ENCODE measurements at places on chromosomes 2 and 18.

GRCh38 chr18:51385270-51385669 lies 187.8 kb upstream of the MEX3C start:
- no peak for DNase-seq

DNA sequence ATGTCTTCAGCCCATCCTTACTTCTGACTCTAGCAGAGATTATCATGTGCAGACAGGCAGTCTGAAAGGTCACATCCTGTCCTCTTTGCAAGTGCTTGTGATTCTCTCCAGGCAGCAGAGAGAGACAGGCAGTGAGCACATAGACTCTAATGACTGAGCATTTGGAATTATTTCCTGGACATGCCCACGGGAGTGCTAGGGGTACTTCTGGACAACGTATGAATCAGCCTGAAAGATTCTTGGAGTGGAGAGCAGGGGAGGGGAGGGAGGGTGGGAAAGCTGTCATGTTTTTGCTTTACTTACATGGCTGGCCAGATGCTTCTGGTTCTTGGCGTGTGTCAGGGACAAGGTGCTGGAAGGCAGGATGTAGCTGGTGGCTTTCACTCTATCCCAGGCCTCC lies 150.6 kb downstream of the RIF1 start:
- DNase-seq: peak; percentile 80

DNA sequence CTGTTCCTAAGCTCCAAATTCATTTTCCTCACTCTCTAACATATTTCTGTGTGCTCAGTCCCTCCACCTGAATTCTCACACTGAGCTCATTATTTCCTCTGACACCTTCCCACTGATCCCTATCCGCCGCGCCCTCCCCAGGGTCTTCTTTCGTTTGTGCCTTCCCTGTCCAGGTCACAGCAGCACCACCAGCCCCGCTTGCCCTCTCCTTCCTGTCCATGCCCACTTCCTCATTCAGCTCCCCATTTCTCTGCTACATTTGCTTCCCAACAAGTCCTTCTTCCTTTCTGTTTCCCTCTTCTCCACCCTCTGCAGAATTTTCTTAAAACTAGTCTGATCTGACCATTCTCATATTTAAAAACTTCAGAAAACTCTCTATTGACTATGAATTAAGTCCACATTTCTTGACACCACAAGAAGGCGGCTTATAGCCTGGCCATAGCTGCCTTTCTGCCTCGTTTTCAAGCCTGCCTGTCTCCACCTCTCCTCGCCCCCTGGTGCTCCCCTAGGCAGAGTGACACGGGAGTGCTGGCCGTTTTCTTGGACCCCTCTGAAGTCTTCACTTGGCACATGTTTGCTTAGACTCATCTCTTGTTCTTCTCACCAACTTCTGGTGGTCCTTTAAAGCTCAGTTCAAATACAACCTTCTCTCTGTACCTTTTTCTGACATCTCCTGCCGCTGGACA lies 138.7 kb upstream of the BOD1L2 start:
- no peak for DNase-seq

DNA sequence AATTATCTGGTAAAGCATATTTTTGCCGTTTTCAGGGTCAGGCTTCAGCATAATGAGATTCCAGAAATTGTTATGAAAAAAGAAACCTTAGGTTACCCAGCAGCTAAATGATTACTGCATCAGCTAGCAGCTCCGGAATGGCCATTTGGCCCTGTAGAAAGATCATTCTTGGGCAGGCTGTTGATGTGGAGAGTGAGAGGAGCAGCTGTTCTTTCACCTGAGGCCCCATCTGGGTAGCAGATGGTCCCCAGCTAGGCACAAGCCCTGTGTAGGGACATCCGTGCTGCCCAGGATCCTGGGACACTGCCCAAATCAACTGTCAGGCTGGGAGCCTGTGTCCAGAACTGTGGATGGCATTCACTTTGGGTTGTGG lies 61.8 kb downstream of the NEDD4L start:
- DNase-seq: peak; percentile 6

DNA sequence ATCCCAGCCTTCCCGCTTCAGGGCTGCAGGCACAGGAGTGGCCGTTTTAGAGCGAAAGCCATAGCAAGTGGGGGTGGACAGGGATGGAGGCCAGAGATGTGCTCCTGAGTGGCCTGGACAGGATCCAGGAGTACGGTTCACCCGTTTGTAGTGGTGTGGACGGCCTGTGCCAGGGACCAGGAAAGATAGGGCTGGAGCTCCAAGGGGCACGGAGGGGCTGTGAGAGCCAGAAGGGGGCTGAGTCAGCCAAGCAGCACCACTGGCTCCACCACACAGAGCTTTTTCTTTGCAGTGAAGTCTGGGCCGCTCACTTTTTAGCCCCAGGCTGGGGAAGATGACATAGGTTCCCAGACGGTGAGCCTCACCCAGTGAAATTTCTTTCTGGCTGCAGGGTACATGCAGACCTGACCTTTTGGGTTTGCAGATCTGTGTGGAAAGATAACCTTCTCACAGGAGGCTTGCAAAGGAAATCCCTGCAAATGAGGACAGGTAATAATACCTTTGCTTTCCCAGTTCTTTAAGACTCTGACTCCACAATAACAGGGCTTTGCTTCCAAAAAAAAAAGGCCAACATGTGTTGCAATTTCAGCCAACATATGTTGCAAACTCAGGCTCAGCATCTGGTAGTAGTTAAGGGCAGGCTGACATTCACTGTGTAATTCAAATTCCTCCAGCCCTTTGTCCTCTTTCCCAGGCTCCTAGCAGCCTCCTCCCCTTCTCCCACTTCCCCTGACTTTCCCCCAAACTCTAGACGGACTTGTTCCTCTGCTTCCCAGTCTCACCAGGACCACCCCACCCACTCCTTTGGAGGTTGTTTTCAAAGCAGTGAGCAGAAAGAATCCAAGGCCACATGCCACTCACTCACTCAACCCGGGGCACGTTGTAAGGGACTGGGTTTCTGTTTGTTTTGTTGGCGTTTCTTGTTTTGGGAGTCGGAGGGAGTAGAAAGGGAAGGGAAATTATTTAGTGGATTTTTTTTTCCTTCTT lies 20.3 kb upstream of the LAPTM4A start:
- peak; percentile 88 for DNase-seq

DNA sequence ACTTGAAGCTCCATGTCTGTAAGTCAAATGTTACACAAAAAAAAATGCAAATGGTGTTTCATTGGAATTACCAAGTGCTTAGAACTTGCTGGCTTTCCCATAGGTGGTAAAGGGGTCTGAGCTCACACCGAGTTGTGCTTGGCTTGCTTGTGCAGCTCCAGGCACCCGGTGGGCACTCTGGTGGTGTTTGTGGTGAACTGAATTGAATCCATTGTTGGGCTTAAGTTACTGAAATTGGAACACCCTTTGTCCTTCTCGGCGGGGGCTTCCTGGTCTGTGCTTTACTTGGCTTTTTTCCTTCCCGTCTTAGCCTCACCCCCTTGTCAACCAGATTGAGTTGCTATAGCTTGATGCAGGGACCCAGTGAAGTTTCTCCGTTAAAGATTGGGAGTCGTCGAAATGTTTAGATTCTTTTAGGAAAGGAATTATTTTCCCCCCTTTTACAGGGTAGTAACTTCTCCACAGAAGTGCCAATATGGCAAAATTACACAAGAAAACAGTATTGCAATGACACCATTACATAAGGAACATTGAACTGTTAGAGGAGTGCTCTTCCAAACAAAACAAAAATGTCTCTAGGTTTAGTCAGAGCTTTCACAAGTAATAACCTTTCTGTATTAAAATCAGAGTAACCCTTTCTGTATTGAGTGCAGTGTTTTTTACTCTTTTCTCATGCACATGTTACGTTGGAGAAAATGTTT lies 97.9 kb upstream of the IL1R2 start:
- peak; percentile 24 for DNase-seq

DNA sequence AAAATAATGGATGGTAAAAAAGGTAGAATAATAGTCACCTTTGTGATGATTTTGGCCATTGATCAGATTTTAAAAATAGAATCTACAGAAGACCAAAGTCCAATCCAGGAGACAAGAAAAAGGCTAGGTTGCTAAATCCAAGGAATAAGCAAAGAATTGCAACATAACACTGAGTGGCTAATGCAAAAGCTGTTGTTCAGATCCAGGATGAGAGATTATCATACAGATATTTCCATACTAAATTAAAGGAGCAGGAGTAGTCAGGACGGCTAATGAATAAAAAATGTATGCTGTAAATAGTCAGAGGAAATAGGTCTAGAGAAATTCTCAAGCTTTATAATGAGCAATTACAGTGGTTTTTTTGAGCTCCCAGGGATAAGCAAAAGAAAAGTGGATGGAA lies 745.9 kb upstream of the ACVR2A start:
- no peak for DNase-seq

GRCh38 chr18:76569644-76570419 lies 74.8 kb upstream of the ZNF516 start:
- no peak for DNase-seq

- no peak for DNase-seq
Measured at GRCh38 chr2:235868645-235869044, 299.5 kb downstream of the GBX2 start.

DNA sequence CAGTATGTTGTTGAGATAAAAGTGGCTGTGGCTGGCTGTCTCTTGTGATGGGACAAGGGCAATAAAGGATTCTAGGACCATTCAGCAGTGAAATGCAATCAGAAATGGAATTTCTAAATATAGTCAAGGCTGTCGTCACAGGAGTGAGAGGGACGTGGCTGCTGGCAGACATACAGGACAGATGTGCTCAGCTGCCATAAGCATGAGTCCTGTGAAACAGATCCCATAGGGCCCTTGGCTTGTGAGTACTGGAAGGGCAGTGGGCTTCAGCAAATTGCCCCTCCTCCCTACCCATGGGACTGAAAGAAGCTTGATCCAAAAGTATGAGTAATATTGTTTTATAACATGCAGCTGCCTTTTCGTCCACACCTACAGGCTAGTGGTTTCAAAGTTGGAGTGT lies 4.2 kb upstream of the CNNM3 start:
- DNase-seq: peak; percentile 67

- no peak for DNase-seq
Measured at GRCh38 chr18:6759579-6759978, 30.1 kb downstream of the ARHGAP28 start.

GRCh38 chr2:173511942-173512341 lies 157.3 kb downstream of the CDCA7 start:
- DNase-seq: peak; percentile 9

GRCh38 chr18:3607309-3608098 lies 157.5 kb downstream of the TGIF1 start:
- no peak for DNase-seq

GRCh38 chr2:5035057-5035488 lies 657.1 kb upstream of the SOX11 start:
- DNase-seq: no peak

DNA sequence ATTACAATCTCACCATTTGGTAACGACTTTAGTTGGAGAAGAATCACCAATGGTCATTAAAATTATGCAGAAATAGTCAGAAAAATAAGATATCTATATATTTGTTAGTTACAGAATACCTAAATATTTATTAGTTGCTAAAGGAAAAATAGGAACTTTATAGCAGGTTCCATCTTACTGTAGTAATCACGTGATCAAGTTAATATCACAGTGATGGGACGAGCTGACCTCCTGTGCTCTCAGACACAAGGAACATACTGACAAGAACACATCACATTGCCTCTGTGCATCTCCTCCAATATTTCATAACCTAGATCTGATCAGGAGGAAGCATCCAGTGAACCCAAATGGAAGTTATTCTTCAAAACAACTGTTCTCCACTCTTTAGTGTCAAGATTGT lies 215.3 kb downstream of the GALR1 start:
- no peak for DNase-seq

DNA sequence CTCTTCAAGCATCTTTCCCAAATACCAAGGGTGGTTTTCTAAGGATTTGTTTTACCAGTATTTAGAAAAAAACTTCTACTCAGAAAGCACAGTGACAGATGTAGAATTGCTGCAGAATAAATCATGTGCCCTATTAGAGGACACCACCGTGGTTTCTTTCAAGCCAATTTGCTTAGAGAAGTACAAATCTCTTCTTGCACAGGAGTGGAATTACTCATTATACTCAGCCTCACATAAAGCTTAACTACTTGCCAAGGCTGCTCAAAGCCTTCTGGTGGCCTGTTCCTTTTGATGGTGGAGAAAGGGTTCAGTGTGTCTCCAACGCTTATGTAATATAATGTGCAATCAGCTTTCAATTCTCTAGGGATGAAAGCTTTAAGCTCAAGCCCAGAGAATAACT lies 66.5 kb upstream of the CTNNA2 start:
- DNase-seq: no peak

DNA sequence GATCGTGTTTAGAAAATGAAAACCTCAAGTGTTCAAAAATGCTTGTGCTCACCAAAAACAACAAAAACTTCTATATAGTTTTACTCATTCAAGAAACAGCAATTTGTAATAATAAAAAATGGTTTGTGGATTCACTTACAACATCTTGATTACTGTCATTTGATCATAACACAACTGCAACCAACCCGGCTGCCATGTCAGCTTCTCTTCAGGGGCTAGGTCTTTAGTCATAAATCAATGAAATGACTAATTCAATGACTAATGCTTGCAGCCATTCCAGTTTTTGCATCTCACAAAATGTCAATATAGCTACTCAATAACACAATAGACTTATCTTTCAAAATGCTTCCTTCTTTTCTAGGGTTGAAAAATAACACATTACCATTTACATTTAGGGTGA lies 128.0 kb downstream of the OLA1 start:
- peak; percentile 31 for DNase-seq

- no peak for DNase-seq
Measured at GRCh38 chr2:177921726-177922125, 150.9 kb downstream of the PDE11A start.

GRCh38 chr2:558302-558642 lies 118.9 kb downstream of the TMEM18 start:
- DNase-seq: no peak

DNA sequence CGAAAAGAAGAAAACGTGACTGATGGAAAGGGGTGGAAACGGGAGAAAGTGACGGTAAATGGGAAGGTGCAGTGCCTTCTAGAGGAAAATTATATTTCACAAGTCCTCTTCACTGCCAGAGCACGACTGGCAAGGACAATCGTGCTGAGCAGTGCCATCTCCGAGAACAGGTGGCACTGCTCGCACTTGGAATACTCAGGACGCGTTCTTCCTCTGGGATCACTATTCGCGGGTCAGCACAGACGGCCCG lies 364 bp downstream of the STAT1 start:
- DNase-seq: no peak

DNA sequence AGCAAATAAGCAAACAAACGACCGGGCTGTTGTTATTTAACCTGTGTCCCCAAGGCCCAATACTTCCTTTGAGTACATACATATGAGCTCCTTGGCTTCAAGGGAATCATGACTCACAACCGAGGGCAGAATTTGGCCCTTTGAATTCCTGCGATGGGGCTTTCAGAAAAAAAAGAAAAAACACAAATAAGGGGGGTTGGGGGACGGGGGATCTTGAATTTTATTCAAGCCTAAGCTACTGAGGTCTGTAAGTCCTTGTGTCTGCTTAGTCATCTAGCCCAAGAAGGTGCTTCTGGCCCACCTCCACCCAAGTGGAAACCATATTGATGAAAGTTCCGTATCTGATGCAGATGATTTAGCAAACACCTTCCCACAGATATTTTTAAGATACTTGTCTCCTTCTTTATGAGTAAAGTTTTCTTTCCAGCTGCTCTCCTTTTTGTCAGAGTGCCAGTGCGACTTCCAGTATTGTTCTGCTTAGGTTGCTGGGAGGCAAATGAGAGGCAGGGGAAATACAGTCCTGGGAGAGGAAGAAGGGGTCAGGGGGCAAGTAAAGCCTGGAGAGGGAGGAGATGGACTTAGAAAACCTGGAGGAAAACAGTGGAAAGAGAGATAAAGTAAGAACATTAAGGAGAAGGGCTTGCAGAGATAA lies 169.6 kb downstream of the ZEB2 start:
- DNase-seq: peak; percentile 80

- peak; percentile 9 for DNase-seq
Measured at GRCh38 chr18:9446839-9447238, 28.5 kb upstream of the RALBP1 start.

- no peak for DNase-seq
Measured at GRCh38 chr2:199148076-199148845, 309.5 kb downstream of the SATB2 start.

All from fibroblast of lung (primary cell).